ENCODE measurements at places on chromosomes 3 and 15.
A peak's percentile ranks its signal among the peaks of the same experiment; 100 is the strongest.

DNA sequence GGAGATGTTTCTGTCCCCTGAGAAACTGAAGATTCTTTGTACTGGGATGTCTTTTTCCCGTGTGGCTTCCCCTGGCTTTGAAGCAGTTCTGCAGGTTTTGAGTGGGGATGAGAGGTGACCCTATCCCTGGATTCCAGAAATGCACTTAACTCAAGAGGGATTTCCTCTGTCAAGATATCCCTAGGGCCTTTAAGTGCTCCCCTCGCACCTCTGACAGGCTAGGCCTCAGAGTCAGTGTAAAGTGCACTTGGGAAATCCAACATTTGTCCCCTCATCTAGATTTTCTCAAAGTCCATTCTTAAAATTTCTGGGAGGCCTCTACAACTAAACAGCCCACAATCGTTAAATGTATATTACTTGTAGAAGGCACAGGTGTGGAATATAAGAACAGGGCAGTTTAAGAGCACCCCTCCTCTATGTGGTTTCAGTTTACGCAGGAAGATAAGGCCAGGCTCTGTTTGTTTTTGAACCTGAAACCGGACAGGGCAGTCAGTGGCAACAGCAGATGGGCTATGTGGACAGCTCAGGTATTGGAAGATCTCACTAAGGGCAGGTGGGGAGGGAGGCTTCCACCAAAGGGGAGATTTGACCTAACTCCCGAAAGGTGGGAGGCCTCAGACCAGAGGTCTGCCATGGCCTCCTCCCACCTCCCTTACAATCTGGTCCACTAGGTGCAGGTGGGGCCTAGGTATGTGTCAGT lies 4.8 kb downstream of the C3orf52 start:
- DNase-seq: no peak

DNA sequence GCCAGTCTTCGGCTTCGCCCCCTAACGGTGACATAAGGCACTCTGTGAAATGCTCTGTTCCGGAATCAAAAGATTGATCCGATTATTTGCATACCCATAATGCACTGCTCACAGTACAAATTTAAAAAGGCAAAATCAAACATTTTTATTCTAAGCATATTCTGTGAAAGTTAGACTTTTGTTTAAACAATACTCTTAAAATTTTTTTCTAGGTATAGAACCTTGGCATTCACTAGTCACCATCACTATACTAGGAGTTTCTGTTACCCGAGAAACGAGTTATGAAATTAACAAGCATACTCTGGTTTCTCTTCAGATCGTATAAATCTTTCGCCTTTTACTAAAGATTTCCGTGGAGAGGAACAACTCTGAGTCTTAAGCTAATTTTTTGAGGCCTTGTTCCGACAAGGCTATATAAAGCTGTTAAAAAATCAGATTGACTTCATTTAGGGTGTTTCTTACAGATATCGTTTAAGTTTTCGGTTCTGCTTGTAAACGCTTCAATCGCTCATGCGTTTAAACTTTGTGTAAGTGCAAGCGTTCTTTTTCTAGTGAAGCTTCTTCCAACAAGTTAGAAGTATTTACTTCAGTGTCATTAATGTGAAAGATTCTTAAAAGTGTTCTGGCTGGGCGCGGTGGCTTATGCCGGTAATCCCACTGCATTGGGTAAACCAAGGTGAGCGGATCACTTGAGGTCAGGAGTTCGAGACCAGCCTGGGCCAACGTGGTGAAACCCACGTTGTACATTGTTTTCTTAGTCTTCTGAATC lies at the start of gene RNU5B-1:
TSS of gene RNU5B-1 (plus strand) at position 297 of the 769 bp plus-strand sequence.
- DNase-seq: peak; percentile 91

GRCh38 chr3:194876403-194877095 lies 190.9 kb downstream of the FAM43A start:
- DNase-seq: no peak

DNA sequence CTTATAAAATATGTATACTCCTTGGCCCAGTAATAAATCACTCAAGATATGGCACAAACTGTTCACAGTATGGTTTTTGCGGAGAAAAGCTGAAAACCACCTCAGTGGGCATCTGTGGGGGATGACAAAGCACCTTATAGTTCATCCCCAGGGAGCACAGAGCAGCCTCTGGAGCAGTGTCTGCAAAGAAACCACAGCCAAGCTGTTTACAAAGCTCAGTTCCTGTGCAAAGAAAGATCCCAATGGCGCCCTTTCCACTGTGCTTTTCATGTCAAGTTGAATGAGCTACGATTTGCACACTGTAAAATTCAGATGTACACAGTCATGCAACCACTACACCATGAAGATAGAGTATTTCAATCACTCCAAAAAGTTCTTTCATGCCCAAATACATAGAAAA lies 2.5 kb upstream of the EFCC1 start:
- no peak for DNase-seq

DNA sequence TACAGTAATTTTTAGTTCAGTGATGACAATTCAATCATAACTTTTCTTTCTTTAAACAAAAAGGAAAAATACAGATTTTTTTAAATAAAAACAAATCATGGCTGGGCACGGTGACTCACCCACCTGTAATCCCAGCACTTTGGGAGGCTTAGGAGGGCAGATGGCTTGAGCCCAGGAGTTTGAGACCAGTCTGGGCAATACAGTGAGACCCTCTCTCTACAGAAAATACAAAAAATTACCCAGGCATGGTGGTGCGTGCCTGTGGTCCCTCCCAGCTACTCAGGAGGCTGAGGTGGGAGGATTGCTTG lies 25.6 kb upstream of the ATG7 start:
- DNase-seq: no peak

GRCh38 chr3:50121072-50122032 lies 32.6 kb downstream of the RBM5 start:
- DNase-seq: peak; percentile 41

- no peak for DNase-seq
These were observed 167.2 kb upstream of the TLE3 start for GRCh38 chr15:70264738-70265465.

DNA sequence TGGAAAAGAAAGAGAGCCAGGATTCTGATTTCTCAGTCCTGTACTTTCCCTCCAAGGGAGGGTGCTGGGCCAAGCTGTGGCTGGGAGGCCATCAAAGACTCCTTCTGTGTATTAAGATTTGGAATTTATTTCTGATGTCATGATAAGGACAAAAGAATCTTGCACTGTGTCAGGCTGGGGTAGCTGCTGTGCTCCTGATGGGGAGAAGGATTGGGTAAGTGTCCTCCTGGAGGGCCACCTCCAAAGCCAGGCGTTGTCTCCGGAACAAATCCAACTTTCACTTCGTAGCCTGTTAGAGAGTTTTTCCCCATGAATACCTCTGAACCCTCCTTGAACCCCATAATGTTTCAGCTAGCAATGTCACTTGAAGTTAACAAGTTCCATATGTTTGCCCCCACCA lies 29.9 kb downstream of the CLDN11 start:
- no peak for DNase-seq
